ENCODE measurements at places on chromosomes 5 and 9. TPM values are rescaled to one million over a fixed set of nuclear protein-coding genes. Genes with fewer than 3 reads are reported as not detected.

- no peaks in the 10 kb centered on the region for H3K27me3 ChIP-seq
- no peak overlapping the region for H3K4me3 ChIP-seq
- H3K4me1 ChIP-seq, result no peaks in the 10 kb centered on the region
- no peaks in the 10 kb centered on the region for H3K36me3 ChIP-seq
Observed at GRCh38 chr9:134408939-134409737, 82.9 kb downstream of the RXRA start.

- peaks cover 35% of the 10 kb centered on the region for H3K36me3 ChIP-seq
Observed at GRCh38 chr5:88172847-88173758, 95.5 kb downstream of the TMEM161B start.

DNA sequence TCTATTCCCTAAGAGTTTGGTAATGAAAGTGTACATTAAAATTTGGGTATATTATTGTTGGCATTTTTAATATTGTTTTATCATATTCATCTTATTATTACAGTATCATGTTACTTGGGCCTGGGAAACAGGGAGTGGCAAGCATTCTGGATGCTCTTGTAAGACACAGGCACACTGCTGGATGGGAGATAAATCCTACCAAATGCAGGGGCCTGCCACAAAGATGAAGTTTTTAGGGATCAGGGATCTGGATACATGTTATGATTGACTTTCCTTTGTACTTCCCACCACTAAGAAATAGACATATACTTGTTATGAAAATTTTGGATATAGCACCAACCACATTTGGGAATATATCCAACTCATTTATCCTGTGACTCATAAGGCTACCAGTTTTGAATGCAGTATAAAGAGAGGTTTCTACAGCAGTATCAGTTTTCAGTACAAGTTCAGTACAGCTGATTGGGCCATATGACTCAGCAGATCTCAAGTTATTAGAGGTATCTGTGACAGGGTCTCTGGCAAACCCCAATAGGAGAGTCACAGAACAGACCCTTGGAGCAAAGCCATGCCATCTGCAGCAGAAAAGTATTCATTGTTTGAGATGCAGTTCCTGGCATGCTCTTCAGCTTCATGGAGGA lies 360.1 kb downstream of the DMAC1 start:
- no peak overlapping the region for H3K27ac ChIP-seq
- no peaks in the 10 kb centered on the region for H3K4me1 ChIP-seq
- no peak for DNase-seq
- no peaks in the 10 kb centered on the region for H3K36me3 ChIP-seq
- no peaks in the 10 kb centered on the region for H3K27me3 ChIP-seq

DNA sequence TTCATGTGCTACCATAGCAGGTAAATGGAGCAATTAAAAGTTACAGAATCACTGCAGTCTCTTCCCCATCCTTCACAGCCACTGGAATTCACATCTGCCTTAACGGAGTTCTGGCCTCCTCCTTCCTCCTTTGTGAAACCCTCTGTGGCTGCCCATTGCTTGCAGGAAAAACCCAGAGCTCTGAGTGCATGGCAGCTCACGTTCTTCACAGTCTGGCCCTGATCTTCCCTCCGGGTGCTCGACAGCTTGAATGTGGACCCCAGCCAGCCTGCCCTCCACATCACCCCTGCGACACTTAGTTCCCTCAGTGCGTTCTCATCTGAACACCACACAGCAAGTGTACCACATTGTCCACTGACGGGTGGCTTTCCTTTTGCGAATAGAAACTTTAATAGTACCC lies 63.2 kb upstream of the RUFY1 start:
- no peak overlapping the region for H3K4me3 ChIP-seq
- no peaks in the 10 kb centered on the region for H3K4me1 ChIP-seq
- no peak for DNase-seq
- H3K36me3 ChIP-seq, result no peaks in the 10 kb centered on the region
- H3K27me3 ChIP-seq, result no peaks in the 10 kb centered on the region

BRINP1 gene
- total RNA-seq, result 12.4 TPM

DNA sequence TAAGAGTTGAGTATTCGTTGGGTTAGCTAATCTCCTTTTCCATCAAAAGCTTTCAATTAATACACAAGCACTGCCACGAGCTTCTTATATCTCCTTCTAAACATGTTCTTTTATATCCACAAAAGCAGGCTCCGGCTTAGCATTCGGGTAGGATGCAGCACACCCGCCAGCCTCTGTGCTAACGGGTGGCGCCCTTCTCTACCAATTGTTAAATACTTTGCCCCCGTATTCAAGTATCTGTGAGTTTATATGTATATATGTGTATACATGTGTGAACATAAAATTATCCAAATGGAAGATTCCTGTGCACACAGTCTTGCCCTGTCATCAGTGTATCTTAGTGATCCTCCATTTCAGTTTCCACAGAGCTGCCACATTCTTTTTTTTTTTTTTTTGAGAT lies 27.8 kb downstream of the BNIP1 start:
- no peaks in the 10 kb centered on the region for H3K27me3 ChIP-seq
- no peak overlapping the region for H3K4me3 ChIP-seq
- no peak overlapping the region for H3K27ac ChIP-seq
- DNase-seq, result no peak

DNA sequence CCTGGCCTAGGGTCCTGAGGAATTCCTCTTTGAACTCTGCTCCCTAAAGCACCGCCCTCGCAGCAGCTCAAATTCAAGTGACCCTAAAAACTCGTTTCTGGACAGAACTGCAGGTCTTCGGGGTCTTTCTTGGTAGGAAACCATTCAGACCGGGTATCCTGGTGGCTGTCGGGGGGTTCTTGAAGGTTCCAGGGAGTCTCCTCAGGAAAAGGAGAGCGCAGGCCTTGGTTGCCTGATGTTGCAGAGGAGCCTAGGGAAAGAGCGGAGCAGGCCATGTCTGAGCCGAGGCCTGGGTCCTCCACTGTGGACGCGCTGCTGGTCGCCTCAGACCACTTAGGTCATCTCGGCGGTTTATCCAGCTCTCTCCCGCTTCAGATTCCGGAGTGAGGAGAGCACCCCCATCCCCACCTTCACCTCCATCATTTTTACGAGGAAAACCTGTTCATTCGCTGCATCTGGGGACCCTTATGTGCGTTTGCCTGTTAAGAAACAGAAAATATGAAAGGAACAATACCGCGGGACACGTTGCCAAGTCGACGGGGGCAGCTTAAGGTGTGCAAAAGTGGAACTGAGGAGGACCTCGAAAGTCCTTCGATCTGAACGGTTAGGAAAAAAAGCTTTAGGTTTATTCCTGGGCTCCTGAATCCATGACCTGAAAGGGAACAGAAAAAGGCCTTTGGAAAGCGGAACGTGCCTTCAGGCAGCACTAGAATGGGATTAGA lies 299.4 kb downstream of the PARP8 start:
- H3K4me3 ChIP-seq, result peak overlapping the region; percentile 21
- peaks cover 68% of the 10 kb centered on the region for H3K27me3 ChIP-seq
- DNase-seq, result peak; percentile 52
- no peaks in the 10 kb centered on the region for H3K36me3 ChIP-seq
- no peak overlapping the region for H3K27ac ChIP-seq

DNA sequence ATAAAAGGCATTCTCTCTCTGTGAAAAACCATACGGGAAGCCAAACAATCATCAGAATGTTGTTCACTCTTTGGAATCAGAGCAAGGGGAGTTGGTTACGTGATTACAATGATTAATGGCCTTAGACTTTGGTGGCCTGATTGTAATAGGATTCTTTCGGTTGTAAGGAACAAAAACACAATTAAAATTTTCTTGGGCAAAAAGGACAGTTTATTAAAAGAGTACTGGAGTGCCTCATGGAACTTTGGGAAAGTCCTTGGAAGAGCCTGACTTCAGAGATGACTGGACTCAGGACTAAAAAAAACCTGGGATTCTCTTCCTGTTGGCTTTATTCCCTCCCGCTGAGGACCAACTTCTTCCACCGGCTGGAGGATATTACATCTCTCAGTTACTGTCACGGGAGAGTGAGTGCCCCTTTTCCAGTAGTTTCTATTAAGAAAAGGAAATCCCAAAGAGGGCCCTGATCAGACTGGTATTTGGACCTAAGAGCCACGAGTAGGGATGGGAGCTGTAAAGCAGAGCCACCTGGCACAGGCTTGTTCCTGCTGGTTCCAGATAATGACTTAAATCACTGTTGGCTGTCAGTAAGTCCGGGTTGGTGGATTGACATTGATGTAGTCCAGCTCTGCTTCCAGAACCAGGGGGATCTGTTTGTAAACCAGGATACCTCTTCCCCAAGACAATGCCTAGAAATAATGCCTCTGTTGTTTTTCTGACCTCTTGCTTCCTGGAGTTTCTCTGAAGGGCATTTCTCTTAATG lies 53.9 kb downstream of the CFAP95 start:
- peaks cover 11% of the 10 kb centered on the region for H3K36me3 ChIP-seq
- H3K4me1 ChIP-seq, result peaks cover 3% of the 10 kb centered on the region
- no peak overlapping the region for H3K27ac ChIP-seq
- H3K4me3 ChIP-seq, result no peak overlapping the region
- H3K27me3 ChIP-seq, result no peaks in the 10 kb centered on the region

- no peak for DNase-seq
- no peak overlapping the region for H3K27ac ChIP-seq
- H3K4me3 ChIP-seq, result no peak overlapping the region
- no peaks in the 10 kb centered on the region for H3K4me1 ChIP-seq
- H3K27me3 ChIP-seq, result no peaks in the 10 kb centered on the region
Observed at GRCh38 chr5:177189965-177190364, 56.4 kb downstream of the NSD1 start.

DNA sequence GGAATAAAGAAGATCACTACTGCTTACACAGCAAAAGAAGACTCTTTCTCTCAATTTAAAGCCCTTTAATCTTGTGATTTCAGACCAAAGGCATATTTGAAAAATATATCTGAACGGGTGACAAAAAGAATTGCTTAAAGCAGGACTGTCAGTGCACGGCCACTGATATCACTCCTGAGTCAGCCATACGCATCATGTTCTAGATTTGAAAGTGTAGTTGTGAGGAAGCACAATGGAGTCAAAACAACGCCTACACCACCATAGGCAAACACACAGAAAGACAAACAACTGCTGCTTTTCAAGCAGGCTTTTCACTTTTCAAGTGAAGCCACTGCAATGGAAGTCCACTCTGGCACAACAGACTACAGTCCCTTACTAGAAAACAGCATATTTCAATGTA lies 141.7 kb downstream of the AUH start:
- no peak for DNase-seq
- peaks cover 16% of the 10 kb centered on the region for H3K36me3 ChIP-seq
- H3K27ac ChIP-seq, result no peak overlapping the region
- peaks cover 4% of the 10 kb centered on the region for H3K4me1 ChIP-seq

DNA sequence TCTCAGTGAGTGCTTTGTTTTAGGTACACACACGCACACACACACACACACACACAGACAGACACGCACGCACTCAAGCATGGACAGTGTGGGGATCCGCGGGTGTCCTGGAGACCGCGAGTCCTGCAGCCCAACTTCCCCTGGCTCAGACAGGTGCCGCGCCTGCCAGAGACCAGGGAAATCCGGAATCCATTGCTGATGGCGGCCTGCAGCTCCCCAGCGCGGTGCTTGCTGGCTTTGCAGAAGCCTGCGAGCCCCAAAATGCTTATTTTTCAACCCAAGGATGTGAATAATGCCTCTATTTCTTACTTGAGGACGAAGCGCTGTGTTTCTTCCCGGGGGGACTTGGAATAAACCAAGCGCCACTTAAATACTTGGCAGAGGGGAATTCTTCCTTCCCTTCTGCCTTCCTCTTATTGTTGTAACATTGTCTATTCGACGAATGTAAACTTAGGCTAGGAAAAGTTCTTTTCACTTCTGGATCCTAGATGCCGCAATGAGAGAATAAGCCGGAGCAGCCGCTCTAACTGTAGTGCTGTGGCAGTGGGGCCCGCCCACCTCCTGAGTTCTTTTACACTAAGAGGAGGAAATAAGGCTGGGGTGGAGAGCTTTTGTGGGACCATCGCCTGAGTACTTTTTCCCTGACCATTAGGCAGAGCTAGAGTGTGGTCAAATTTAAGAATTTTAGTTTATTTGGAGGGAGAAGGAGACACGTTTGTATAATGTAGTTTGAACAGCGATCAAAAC lies 802 bp downstream of the ITGA2 start:
- H3K36me3 ChIP-seq, result no peaks in the 10 kb centered on the region
- peak; percentile 58 for DNase-seq

DNA sequence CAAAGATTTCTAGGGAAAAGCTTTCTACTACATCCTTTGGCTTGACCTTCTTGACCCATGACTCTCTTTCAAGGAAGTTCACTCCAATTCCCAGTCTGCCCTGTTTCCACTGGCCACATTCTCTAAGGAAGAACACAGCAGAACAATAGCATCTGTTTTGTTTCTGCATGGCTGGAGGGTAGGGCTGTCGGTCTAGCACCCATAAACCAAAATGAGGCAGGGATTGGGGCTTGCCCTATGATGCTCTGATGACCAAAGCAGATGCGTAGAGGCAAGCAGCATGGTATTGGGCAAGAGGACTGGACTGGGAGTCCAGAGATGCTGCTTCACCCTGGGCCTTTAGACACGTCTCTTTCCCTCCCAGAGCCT lies 24.1 kb downstream of the GOLGA2 start:
- DNase-seq, result no peak
- no peaks in the 10 kb centered on the region for H3K4me1 ChIP-seq
- peaks cover 21% of the 10 kb centered on the region for H3K36me3 ChIP-seq
- no peak overlapping the region for H3K27ac ChIP-seq
- H3K27me3 ChIP-seq, result no peaks in the 10 kb centered on the region
- peak overlapping the region; percentile 73 for H3K4me3 ChIP-seq

DNA sequence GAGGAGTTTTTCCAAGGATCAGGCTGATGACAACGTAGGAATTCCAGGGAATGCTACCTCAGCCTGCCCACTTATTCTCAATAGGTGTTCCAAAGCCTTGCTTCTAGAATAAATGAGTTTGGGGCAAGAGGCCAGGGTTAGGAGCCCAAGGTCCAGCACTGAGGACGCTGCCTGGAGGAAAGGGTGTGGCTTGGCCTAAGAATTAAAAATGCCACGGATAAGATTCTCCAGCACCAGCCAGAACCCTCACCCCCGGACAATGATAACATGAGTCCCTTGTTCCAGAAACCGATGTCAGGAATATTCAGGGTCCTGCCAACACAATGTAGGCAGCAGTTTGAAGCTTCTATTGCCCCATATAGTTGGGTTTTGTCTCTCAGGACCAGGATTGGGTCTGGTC lies 7.6 kb downstream of the SPRY4 start:
- no peak overlapping the region for H3K27ac ChIP-seq
- peaks cover 16% of the 10 kb centered on the region for H3K4me1 ChIP-seq
- peak overlapping the region; percentile 99 for H3K4me3 ChIP-seq
- H3K27me3 ChIP-seq, result no peaks in the 10 kb centered on the region
- peaks cover 85% of the 10 kb centered on the region for H3K36me3 ChIP-seq

MLANA gene
- not detected for total RNA-seq

FAM240B gene
- total RNA-seq, result not detected

- H3K4me3 ChIP-seq, result no peak overlapping the region
- no peak overlapping the region for H3K27ac ChIP-seq
- peaks cover 7% of the 10 kb centered on the region for H3K4me1 ChIP-seq
- no peaks in the 10 kb centered on the region for H3K36me3 ChIP-seq
- H3K27me3 ChIP-seq, result no peaks in the 10 kb centered on the region
- DNase-seq, result no peak
Observed at GRCh38 chr5:34609951-34610441, 46.1 kb upstream of the RAI14 start.

- no peaks in the 10 kb centered on the region for H3K4me1 ChIP-seq
- H3K27ac ChIP-seq, result no peak overlapping the region
- no peak overlapping the region for H3K4me3 ChIP-seq
- H3K27me3 ChIP-seq, result no peaks in the 10 kb centered on the region
- peaks cover 78% of the 10 kb centered on the region for H3K36me3 ChIP-seq
Observed at GRCh38 chr5:151130922-151131891, 26.4 kb downstream of the ANXA6 start.

- no peak for DNase-seq
- no peak overlapping the region for H3K4me3 ChIP-seq
- no peaks in the 10 kb centered on the region for H3K27me3 ChIP-seq
- peaks cover 13% of the 10 kb centered on the region for H3K36me3 ChIP-seq
Observed at GRCh38 chr9:130478736-130479575, 34.2 kb downstream of the ASS1 start.

GRCh38 chr5:157004893-157005551 lies 42.0 kb upstream of the TIMD4 start:
- peaks cover 6% of the 10 kb centered on the region for H3K36me3 ChIP-seq
- no peak for DNase-seq
- H3K4me3 ChIP-seq, result no peak overlapping the region
- H3K4me1 ChIP-seq, result no peaks in the 10 kb centered on the region
- H3K27me3 ChIP-seq, result no peaks in the 10 kb centered on the region

All from H9 (cell line).